A172 (cell line): ENCODE measurements at places on chromosomes 6 and 20.
A peak's percentile ranks its signal among the peaks of the same experiment; 100 is the strongest.

- peak; percentile 58 for DNase-seq
Measured at GRCh38 chr6:74073429-74073828, 377.4 kb downstream of the CD109 start.

DNA sequence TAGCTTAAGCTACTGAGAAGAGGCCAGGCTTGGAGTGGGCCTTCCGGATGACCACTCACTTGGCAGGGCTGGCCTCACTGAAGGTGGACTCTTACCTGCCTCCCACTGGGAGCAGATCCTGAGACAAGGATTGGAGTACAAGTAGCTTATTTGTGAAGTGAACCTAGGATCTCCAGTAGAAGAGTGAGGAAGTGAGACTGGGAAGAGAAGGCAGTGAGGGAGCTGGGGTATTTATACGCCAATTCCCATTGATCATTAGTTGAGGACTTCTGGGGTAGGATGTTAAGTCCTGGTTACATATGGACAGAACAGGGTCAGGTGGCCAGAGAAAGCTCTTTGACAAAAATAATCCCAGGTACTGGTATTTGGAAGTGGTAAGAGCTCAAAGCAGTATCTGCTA lies 32.3 kb upstream of the RNF24 start:
- no peak for DNase-seq

DNA sequence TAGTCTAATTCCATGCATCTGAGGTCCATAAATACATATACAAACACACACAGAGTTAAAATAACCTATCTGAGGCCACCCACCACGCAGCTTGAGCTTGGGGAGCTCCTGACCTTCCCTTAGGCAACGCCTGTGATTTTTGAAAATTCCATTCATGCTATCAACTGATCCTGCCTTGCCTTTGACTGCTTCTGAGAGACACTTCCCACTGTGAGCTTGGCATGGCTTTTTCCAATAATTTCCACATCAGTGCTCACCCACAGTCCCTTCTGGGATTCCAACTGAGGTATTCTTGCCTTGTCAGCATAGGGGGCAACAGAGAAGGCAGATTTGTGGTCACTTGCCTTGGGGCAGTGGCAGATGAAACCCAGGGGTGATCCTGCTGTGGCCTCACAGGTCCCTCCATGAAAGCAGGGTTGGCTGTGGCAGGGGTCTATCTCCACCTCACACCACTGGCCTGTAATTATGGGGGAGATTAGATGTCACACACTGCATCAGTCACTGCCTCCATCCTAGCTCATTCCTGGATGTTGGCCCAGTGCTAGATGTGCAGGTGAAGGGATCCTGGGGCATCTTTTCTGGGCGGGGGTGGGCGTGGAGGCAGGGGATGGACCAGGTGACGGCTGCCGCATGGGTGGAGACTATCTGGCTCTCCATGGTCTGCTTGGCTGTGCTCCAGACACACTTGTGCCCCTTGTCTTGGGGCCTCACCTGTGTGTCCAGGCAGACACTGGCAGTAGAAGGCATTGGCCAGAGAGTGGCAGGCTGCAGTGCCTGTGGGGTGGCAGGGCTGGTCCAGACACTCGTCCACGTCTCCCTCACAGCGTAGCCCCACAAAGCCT lies 11.2 kb upstream of the GPSM3 start:
- DNase-seq: no peak

DNA sequence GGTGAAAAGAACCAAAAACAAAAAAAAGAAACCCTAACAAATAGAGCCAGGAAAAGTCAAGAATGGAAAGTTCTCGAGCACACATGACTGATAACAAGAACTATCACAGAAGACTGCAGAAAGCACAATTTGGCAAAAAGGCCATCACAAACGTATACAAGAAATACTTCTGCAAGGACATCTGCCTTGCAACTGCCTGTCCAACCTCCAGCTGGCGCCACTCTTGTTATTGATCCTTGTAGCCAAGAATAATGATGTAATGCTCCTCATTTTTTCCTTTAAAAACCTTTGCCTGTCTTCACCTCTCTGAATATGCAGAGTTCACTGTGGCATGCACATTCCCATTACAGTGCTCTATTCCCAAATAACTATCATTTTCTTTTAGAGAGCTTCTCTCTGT lies 87.9 kb upstream of the BMP5 start:
- no peak for DNase-seq

- no peak for DNase-seq
Measured at GRCh38 chr6:119540417-119540816, 190.9 kb upstream of the MAN1A1 start.

DNA sequence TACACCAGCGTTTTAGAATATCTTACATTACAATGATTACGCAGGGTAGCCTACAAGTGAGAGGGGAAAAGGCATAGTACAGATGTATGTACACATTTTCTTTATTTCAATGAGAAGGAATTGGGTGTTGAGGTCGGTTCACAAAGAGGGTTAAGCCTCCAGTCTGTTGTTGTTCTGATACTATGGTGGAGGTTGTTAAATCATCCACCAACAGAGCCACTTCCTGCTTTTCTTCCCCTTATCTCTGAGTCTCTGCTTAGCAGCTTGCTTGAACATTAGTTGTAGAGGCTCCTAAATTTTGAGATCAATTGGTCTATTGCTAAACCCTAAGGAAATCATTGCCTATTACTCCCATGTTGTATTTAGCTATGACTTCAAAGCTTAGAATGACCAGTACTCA lies 7.3 kb downstream of the RGS17 start:
- DNase-seq: no peak

GRCh38 chr6:54103497-54103896 lies 7.7 kb upstream of the MLIP start:
- no peak for DNase-seq

DNA sequence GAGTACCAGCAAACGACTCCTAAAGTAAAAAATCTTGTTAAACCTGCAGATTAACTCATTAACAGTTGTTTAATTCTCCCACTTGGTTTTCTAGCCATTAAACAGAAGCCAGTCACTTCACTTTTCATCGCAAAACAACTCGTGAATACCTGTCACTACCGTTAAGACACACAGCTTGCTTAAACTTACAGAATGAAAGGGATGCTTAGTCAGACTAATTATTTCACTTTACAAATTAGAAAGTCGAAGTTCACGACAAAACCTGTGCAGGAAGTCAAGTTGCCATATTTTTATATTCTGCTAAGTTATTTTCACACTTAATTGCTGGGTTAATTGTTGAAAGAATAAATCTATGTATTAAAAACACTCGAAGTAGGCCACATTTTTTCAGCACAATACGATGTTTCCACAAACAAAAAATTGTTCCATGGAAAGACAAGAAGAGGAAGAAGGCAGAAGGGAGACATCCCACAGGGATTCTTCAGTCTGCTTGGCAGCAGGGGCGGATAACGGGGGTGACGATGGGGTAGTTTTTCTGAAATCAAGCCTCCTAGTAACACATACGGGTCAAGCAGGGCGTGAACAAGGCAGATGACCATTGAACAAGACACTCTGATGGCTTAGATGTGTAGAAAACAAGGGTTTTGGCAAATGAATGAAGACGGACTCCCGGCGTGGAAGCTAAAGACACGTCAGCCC lies 933 bp downstream of the SSR1 start:
- no peak for DNase-seq

GRCh38 chr6:20058912-20059311 lies 153.4 kb downstream of the MBOAT1 start:
- no peak for DNase-seq

DNA sequence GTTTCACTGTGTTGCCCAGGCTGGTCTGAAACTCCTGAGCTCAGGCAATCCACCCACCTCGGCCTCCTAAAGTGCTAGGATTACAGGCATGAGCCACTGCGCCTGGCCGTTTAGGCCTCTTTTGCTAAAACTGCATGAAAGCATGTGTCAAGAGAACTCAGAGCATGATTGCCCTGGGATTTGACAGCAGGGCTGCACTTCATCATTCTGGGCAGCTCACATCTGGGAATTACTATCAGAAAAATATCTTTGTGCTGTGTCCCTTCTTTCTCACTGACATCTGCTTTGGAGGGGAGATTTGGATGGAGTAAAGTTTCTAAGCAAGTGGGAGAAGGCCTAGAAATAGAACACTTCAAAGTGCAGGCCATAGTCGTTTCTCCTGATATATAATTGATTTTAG lies 59.6 kb upstream of the EIF2S2 start:
- DNase-seq: no peak

DNA sequence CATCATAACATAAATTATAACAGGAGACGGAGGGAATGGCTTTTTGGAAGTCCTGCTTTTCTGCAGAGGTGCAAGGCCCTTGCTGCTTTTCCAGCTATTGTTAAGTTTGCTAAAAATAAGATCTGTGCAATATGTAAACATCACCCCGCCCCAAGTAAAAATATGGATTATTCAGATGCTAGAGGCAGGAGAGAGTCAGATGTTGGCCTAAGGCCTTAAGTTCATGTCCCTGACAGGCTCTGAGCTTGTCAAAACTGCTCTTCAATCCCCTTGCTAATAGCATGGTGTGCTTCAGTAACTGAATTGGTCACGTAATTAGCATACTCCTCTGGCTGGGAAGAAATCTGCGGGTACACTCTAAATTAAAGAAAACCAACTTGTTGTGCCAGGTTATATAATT lies 147.5 kb downstream of the BMP2 start:
- no peak for DNase-seq

DNA sequence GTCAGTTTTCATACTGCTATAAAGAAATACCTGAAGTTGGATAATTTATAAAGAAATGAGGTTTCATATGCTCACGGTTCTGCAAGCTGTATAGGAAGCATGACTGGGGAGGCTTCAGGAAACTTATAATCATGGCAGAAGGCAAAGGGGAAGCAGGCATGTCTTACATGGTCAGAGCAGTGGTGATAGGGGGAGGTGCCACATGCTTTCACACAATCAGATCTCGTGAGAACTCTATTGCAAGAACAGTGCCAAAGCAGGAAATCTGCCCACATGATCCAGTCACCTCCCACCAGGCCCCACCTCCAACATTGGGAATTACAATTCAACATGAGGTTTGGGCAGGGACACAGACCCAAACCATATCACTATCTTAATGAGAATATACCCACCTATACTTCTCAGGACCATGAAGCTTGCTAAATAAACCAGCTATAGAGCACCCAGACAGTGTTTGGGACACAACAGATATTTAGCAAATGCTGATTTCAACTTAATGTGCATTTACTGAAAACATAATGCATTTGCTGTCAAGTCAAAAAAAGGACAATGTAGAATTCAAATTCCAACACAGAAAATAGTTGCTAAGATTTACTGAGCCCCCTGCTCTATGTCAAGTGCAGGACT lies 63.8 kb downstream of the TNFRSF21 start:
- DNase-seq: no peak

DNA sequence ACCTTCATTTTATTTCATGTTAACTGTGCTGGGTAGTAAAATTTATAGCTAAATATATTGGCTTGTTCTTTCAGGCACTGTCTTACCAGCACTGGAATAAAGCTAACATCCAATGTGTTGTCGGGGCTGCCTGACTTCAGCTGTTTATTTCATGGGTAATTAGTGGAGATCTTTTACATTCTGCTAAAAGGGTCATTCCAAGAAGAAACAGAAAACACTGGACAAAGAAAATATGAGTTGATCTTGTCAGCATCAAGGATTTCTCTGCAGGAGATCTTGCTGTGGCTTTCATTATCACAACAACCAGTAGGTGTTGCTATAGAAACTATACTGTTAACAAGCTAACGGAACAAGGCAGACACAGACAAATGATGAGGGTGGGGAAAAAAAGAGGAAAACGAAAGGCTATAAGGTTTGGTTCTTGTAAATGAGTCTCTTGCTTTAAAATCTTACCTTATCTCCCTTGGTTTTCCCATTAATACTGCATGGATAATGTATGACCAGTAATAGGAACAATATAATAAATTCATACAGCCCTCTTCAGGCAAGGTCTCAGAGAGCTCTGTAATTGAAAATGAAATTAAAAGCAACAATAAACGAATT lies 206.8 kb downstream of the SIM1 start:
- DNase-seq: peak; percentile 59

DNA sequence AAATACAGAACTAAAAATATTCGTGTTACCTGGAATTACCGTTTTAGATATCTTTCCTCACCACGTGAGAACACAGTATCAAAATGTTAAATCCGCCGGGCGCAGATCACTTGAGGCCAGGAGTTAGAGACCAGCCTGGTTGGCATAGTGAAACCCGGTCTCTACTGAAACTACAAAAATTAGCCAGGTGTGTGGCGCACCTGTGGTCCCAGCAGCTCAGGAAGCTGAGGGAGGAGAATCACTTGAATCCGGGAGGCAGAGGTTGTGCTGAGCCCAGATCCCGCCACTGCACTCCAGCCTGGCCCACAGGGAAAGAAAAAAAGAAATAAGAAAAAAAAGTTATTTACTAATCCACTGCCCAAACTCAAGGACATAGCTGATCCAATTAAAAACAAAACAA lies 4.8 kb upstream of the DDX43 start:
- no peak for DNase-seq

DNA sequence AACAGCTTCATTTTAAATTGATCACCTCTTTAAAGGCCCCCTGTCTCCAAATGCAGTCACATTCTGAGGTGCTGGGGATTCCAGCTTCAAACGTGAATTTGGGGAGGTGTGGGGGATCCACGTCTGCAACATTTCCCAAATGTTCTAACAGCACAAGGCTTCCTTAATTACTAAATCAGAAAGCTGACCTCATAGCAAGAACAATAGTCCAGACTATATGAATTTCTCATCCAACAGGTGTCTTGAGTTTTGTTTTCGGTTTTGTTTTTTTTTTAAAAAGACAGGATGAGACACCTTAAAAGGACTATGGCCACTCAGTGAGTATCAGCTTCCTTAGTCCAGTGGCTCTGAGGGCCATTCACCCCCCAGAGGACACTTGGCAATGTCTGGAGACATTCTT lies 11.5 kb downstream of the ATP9A start:
- no peak for DNase-seq

GRCh38 chr6:164022632-164023031 lies 608.1 kb downstream of the QKI start:
- DNase-seq: no peak

- DNase-seq: no peak
Measured at GRCh38 chr20:23574977-23575376, 6.7 kb upstream of the CST9L start.

- no peak for DNase-seq
Measured at GRCh38 chr6:158242071-158242606, 70.1 kb upstream of the TULP4 start.

DNA sequence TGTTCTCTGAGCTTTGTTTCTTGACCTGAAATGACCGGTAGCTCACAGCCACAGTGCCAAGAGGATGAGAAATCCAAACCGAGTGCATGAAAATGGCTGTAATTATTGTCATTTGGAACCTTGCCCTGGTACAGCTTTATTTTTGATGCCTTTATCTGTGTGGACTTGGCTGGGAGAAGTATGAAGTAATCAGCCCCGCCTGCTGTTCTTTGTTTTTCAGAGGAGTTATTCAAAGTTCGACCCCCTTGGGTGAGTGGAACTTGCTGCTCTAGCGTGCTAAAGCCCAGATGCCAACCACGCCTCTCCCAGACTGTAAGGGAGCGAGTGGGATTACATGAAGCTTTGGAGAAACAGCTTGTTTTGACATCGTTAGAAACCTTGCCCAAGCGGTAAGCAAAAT lies 48.3 kb downstream of the ECT2L start:
- no peak for DNase-seq

- no peak for DNase-seq
Measured at GRCh38 chr6:14767226-14767625, 478.6 kb upstream of the JARID2 start.

- DNase-seq: no peak
Measured at GRCh38 chr20:61739086-61739831, 326.4 kb downstream of the TAF4 start.
